ENCODE measurements at places on chromosomes 5 and 9.
A peak's percentile ranks its signal among the peaks of the same experiment; 100 is the strongest.

GRCh38 chr5:28281351-28281750 is 1243.0 kb upstream of the CDH9 start:
- no peak for DNase-seq

GRCh38 chr5:94524841-94525697 is 93.3 kb downstream of the KIAA0825 start:
- peak; percentile 51 for DNase-seq

- DNase-seq, result no peak
Measured at GRCh38 chr9:4086119-4087090, 213.5 kb downstream of the GLIS3 start.

- no peak for DNase-seq
Measured at GRCh38 chr5:173534031-173534430, 82.4 kb downstream of the BOD1 start.

DNA sequence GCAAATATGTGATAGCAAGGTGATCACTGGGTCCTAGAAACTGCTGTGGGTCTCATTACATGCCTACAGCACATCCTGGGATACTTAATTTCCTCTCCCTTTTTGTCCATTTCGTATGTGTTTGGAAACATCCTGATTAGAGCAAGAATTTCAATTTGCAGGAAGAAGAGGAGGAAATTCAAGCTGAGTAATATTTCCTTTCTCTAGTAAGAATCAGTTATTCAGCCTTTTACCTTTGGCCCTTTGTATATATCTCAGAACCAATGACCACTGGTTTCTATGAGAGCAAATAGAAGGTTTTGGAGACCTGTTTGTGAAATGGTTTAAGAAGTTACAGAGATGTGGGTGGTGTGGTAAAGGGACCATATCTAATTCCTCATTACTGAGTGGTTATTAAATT is 171.6 kb downstream of the RMI1 start:
- DNase-seq, result no peak

GRCh38 chr9:103730866-103731265 is 363.2 kb upstream of the SMC2 start:
- no peak for DNase-seq

- DNase-seq, result no peak
Measured at GRCh38 chr9:115412656-115413055, 294.7 kb upstream of the TNC start.

GRCh38 chr9:134046894-134047681 is 20.7 kb downstream of the BRD3 start:
- no peak for DNase-seq
